ENCODE measurements at places on chromosomes 5 and 9.

DNA sequence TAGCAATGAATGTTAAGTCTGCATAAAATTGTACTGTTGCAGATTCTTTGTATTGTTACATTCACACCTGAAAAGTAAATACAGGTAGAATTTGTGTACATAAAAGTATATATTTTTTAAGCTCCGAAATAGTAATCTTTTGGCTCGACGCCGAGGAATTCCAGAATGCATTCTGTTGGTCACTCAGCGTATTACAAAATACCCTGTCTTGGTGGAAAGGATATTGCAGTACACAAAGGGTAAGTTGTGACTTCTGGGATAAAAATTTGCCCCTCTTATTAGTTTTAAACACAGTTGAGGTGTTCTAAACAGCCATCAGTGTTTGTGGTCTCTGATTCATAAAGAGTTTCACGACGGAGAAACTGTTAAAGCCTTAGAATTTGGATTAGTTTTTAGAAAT lies 257.6 kb downstream of the ARHGEF28 start:
- DNase-seq, result no peak

DNA sequence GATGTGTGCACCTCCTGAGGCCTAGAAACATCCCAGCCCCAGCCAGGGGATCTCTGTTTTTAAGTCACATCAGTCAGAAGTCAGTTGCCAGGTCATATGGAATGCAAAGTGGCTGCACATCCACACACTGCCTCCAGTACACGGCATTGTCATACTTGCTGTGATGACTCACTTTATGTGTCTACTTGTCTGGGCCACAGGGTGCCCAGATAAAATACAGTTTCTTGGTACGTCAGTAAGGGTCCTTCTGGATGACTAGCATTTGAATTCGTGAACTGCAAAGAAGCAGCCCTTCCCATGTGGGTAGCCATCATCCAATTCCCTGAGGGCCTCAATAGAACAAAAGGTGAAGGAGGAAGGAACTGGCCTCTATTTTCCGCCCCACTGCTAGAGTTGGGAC lies 27.7 kb downstream of the AUH start:
- DNase-seq, result no peak

- DNase-seq, result no peak
Measured at GRCh38 chr9:37971108-37971459, 67.2 kb upstream of the SLC25A51 start.

DNA sequence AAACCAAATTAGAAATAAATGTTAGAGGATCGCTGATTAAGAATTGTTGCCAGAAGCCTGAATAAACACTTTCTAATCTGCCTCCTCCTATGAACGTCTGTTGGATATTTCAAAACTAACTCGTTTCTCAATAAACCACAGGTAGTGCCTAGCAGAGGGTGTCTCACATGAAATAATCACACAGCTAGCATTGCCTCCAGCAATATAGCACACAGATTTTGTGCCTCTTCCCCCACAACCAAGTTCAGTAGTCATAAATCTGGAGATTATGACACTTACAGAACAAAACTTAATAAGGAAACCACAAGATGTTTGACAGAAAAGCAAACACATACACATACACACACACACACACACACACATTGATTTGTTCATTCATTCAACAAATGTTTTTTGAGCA lies 173.2 kb upstream of the CDH10 start:
- DNase-seq, result no peak

GRCh38 chr5:114957384-114957783 lies 212.3 kb downstream of the TRIM36 start:
- no peak for DNase-seq

DNA sequence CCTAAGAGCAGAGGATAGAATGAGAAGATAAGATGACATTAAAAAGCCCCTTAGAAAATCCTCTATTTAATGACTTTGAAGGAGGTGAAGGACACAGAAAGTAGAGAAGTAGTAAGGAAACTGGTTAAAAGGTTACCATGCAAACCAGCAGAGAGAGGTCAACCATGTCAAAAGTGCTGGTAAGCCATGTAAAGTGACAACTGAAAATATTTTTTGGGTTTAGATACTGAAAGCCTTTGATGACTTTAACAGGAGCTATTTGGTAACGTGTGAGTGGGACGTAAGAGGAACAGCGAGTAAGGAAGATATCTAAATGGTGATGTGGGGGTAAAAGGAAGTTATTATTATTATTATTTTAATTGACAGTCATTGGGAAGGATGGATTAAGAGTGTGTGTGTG lies 56.9 kb downstream of the MACIR start:
- DNase-seq, result no peak

GRCh38 chr5:100787648-100788047 lies 115.4 kb downstream of the ST8SIA4 start:
- no peak for DNase-seq

DNA sequence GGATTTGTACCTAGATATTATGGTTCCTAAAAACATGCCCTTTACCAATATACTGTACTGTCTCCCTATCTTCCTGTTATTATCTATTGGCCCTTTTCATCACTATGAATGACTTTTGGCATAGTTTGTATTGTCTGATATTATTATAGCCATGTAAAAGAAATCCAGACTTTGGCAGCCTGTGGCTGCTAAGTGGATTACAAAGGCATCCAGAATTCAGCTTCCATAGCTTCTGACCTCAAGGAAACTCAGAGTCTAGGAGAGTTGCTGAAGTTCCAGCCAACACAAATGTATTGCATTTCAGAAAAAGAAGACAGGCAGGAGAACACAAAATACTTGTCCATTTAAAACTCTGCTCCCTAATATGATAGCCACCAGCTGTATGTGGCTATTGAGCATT lies 319.2 kb upstream of the MPDZ start:
- no peak for DNase-seq

GRCh38 chr9:36862206-36863145 lies 171.6 kb downstream of the PAX5 start:
- no peak for DNase-seq

DNA sequence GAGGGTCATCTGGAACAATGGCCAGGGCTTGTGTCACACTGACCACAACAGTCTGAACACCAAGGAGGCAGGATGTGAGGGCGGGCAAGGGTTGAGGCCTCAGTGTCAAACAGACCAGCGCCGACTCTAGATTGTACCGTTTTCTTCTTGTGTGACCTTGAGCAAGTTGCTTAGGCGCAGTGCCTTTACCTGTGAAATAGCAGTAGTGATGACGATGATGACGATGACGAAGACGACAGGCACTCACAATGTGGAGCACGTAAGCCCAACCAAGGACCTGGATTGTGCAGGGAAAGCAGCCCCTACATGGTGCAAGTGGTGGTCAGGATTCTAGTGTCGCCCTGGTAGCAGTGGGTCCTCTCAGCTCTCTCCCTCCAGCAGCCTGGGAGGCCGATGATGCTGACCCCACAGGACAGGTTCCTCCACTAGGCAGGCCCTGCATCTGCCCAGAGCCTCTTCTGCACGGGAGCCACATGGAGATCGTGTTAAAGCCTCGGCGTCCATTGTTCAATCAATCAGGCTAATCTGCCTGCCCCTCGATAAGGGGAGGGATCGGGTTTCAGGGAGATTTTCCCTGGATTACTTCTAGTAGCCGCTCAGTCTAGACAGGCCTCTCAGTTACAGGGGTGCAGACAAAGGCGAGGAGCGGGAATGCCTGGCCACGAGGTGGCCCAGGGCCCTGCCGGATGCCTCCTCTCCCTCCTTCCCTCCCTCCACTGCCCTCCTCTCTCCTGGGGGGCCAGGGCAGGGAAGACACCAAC lies 91.7 kb downstream of the MACROH2A1 start:
- no peak for DNase-seq

GRCh38 chr9:129716091-129716490 lies 36.8 kb downstream of the PTGES start:
- DNase-seq, result no peak
